ENCODE measurements at places on chromosomes 6 and 20.

- DNase-seq, result no peak
Observed at GRCh38 chr20:59014680-59015389, 4.4 kb upstream of the TUBB1 start.

- no peak for DNase-seq
Observed at GRCh38 chr20:56859801-56860261, 230.7 kb downstream of the TFAP2C start.

GRCh38 chr6:30162265-30163089, 869 bp upstream of the TRIM15 start:
- no peak for DNase-seq

DNA sequence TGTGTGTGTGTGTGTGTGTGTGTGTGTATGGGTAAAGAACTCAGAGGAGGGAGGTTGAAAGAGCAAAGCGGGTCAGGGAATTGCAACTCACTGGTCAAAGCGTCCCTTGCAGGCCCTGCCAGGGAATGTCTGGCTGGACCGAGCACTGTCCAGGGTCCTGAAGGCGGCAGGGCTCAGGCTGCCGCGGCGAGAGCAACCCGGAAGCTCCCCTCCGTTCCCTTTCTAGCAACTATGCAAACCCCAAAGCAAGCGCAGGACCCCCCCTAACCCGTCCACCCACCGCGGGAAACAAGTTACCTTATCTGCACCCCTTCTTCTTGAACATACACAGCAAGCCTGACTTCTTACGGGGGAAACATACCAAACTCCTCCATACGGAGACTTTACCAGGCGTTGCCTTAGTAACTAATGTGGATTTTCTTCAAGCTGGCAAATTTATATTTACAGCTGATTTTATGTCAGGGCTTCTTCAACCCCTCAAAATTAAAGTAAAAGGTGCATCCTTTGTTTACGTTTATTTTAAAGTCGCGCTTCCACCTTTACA, 538 bp upstream of the GRM1 start:
- no peak for DNase-seq

DNA sequence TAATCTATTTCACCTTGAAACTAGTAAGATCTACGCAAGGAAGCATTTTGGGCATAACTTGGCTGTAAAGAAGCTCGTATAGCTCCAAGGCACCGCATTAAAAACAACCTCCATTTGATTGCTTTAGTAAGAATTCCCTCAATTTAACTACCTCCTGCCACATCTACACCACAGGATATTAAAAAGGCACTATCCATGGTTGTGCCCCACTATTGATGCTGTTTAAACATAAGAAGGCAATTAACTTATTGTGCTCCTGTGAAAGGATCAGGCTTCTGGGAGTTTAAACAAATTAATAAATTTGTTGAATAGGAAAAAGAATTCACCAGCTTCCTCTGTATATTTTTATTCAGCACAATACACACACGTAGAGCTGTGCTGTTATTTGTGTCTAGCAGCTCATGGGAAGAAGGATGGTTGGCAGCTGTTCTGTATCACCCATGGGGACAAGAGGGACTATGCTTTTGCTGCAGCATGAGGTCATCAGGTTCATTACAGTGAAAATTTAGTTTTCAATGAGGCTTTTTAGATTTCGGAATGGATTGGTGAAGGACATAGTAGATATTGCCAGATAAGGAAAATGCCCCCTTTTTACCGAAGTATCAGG, 513.3 kb downstream of the HAO1 start:
- DNase-seq, result no peak

GRCh38 chr20:9032758-9033157, 36.1 kb upstream of the PLCB4 start:
- no peak for DNase-seq

- DNase-seq, result no peak
Observed at GRCh38 chr6:153162172-153162571, 31.1 kb upstream of the RGS17 start.

GRCh38 chr6:167047554-167047953, 48.4 kb downstream of the CEP43 start:
- DNase-seq, result peak; percentile 10

DNA sequence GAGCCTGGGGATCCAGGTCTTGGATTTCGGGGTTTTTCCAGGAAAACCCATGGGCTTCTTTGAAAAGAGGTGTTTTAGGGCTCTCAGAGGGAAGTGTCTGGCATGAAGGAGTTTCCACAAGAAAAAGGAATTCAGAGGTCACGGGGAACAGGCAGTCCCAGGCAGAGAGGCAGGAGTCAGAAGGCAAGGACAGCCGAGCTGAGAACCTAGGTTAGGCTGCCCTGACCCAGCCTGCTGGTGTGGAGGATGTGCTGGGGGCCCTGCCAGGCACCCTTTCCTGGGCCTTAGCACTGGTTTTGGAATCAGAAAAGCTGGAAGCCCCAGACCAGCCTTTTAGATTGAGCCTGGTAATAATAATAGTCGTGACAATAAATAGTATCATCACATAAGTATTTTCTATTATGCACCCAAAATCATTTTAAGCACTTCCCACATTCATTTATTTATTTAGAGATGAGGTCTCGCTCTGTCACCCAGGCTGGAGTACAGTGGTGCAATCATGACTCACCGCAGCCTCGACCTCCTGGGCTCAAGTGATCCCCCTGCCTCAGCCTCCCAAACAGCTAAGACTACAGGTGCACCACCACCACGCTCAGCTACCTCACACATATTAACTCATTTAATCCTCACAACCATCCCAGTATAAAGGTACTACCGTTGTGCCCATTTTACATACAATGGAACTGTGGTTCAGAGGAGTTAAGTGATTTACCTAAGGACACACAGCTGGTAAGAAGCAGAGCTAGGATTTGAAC, 19.9 kb downstream of the TGM2 start:
- DNase-seq, result no peak

DNA sequence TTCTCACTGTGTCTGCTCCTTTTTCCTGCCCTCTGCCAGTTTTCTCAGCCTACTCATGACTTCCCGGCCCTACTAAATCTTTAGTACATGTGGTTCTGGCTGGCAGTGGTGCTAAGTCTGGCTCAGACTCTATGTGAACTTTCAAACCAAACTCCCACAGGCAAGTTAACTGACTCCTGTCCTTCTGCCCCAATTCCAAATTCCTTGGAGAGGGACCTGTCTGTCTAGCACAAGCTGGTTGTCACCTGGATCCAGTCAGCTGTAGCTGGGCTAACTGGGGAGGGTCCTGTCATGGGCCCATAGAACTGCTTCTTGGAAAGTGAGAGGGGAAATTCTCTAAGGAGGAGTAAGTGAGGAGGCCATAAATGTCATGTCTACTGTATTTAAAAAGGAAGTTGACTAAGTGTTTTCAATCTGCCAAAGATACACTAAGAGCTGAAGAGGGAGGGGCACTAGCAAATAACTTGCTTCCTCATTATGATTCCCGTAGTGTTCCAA, 240.1 kb downstream of the KCNQ5 start:
- DNase-seq, result no peak

DNA sequence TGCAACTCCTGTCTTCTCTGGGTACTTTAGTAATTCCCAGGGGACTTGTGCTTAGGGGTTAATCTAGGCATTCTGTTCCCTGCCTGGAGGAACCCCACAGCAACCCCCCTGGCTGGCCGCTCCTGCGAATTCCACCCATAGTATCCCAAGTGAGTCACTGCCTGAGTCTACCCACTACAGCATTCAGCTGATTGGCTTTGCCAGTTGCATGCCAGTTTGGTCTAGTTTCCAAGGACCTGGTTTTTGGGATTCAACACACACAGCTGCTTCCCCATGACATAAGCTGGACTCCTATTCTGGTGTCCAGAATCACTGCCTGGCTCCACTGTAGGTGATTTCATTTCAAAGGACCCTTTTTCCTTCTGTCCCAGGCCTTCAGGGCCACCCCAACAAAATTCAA, 40.3 kb downstream of the PLCG1 start:
- no peak for DNase-seq

DNA sequence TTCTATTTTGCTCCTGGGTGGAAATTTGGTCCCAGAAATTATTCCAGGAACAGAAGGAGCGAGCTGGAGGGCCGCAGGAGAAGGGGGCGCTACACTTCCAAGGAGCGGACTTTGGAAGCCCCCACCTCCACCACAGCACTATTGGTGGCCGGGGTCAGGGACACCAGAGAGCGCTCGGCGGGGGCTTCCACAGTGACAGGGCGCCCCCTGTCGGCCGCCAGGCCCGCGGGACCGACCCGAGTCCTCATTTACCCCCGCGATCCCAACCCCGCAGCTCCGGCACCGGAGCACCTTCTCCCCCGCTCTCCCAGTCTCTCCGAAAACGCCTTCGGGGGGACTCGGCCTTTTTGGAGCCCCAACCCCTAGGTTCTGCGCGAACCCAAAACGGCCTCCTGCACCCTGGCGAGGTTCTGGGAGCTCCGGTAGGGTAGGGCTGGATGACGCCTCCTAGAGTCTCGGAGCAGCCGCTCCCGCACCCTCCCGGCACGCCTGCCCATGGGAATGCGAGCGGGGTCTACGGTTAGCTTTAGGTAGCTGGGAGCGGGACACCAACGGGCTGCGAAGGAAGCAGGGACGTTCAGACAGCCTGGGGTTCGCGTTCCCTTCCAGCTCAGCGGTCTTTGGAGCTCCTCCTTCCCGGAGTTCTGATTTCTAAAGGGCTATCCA, 2.4 kb upstream of the FOXA2 start:
- no peak for DNase-seq

GRCh38 chr20:49669601-49670189, 44.0 kb downstream of the B4GALT5 start:
- DNase-seq, result no peak

DNA sequence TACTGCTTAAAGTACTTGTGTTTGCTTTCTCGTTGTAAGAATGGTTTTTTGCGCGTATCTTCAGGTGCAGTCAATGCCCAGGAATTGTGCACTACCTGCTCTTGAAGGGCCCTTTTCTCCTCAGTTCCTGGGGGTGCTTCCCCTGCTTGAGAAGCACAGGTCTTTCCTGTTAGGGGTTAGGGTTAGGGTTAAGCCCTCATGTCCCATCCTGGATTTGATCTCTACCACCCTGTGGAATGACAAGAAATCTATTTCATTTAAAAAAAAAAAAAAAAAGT, 39.6 kb upstream of the TBXT start:
- no peak for DNase-seq

DNA sequence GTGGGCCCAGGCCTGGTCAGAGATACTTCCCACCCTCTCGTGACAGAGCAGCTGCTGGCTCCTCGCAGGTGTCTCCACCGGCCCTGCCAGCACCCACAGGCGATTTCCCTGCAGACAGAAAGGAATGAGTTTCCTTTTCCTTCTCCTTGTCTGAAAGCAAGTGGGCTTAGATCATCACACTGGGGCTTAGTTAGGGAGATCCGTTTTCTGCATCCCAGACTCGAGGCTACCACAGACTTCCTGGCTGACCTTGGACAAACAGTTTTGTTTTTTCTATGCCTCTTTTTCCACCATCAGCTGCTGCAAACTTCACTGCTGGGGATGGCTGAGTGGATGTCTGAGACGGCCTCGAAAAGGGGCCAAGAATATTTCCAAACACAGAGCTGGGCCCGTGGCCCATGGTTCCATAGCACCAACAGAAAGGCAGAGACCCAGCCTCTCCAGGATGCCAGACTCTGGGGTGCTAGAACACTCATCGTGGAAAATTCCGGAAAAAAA, 86.5 kb downstream of the BANF2 start:
- DNase-seq, result no peak

GRCh38 chr6:3946778-3947177, 97.6 kb downstream of the FAM50B start:
- no peak for DNase-seq

DNA sequence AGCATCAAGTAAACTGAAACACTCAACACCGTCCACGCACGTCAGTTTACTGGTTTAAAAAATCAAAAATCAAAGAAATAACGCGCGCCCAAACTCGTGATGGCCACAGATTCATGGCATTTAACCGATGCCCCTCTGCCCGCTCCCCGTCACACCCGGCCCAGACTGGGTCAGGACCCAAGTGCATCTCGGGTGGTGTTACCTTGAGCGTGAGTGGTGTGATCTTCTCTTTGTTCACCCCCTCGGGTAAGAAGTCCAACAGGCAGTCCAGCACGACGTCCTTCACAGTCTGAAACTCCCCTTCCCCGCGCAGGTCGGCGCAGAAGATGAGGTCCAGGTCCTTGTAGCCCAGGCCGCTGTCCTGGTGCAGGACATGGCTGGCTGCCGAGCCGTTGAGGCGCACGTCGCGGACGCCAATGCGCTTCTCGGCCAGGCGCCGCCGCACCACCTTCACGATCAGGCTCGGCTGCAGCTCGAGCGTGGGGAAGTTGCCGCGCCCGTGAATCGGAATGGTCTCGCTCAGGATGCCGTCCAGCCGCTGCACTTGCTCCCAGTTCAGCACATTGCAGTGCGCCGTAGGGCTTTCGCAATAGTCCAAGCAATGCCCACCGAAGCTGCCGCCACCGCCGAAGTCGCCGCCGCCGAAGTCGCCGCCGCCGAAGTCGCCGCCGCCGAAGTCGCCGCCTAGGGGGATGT, 945 bp downstream of the TENT5A start:
- no peak for DNase-seq

DNA sequence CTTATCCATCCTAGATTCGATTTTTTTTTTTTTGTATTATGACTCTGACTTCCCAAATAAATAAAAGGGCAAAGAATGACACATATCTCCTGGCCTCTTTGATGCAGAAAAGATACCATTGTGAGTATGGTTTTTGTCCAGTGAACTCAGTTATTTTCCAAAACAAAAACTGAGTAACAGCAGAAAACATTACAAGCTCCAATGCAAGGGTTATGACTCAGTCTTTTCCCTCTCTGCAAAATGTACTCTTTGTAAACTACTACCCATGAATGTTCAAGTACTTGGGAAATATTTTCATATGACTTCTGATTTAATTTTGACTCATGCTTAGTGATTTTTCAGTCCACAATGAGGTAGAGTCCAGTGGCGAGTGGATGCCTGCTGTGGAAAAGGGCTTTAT, 355.3 kb downstream of the RNF144B start:
- no peak for DNase-seq

- DNase-seq, result no peak
Observed at GRCh38 chr20:10591946-10592521, 81.8 kb downstream of the JAG1 start.

GRCh38 chr6:160040527-160041264, 71.8 kb downstream of the IGF2R start:
- DNase-seq, result no peak

- DNase-seq, result no peak
Observed at GRCh38 chr6:101231606-101232235, 161.8 kb upstream of the GRIK2 start.

- no peak for DNase-seq
Observed at GRCh38 chr6:28589234-28589956, 63.7 kb downstream of the GPX5 start.

GRCh38 chr20:16405254-16405653, 168.0 kb downstream of the KIF16B start:
- no peak for DNase-seq
